CD4-positive, alpha-beta T cell (primary cell): ENCODE measurements at places on chromosomes 5 and 9. TPM values are rescaled to one million over a fixed set of nuclear protein-coding genes. Genes with fewer than 3 reads are reported as not detected.

COL15A1 gene
- not detected for total RNA-seq

CBY3 gene
- 0.36 TPM for total RNA-seq

EGFLAM gene
- total RNA-seq = not detected

PCDHA1 gene
- total RNA-seq = not detected

FOXI1 gene
- 0.28 TPM for total RNA-seq

MAMDC4 gene
- 2.2 TPM for total RNA-seq

SUSD1 gene
- total RNA-seq = 5.3 TPM

PRDM9 gene
- not detected for total RNA-seq

TBC1D13 gene
- 25.4 TPM for total RNA-seq

FAM120A gene
- 51.7 TPM for total RNA-seq

ACOT12 gene
- total RNA-seq = 0.44 TPM

RARS1 gene
- total RNA-seq = 67.0 TPM

DPYSL3 gene
- not detected for total RNA-seq

ELOVL7 gene
- not detected for total RNA-seq

MUSK gene
- total RNA-seq = not detected

CDO1 gene
- total RNA-seq = 0.19 TPM

ADAMTSL2 gene
- total RNA-seq = 1.3 TPM

PDLIM7 gene
- 5.2 TPM for total RNA-seq

FRRS1L gene
- not detected for total RNA-seq

C5orf52 gene
- total RNA-seq = not detected

PRUNE2 gene
- total RNA-seq = not detected

IGFBPL1 gene
- not detected for total RNA-seq

PGM5 gene
- not detected for total RNA-seq

PKN3 gene
- 1.9 TPM for total RNA-seq

PCDHB16 gene
- total RNA-seq = not detected
